ENCODE measurements at places on chromosomes 13 and 19. TPM values are rescaled to one million over a fixed set of nuclear protein-coding genes. Genes with fewer than 3 reads are reported as not detected.

The FUT3 gene
- total RNA-seq, result 32.0 TPM

The ERICH4 gene
- total RNA-seq, result not detected

The PRTN3 gene
- not detected for total RNA-seq

The PRR36 gene
- total RNA-seq, result 2.0 TPM

The RTBDN gene
- not detected for total RNA-seq

The LGALS7B gene
- not detected for total RNA-seq

Data from ureter (tissue), 1 donor.